ENCODE measurements at places on chromosomes 13 and 19. TPM values are rescaled to one million over a fixed set of nuclear protein-coding genes. Genes with fewer than 3 reads are reported as not detected.

Gene ADGRE1
- not detected for total RNA-seq

Gene MAN2B1
- total RNA-seq = 48.3 TPM

Gene LILRB1
- total RNA-seq = not detected

DNA sequence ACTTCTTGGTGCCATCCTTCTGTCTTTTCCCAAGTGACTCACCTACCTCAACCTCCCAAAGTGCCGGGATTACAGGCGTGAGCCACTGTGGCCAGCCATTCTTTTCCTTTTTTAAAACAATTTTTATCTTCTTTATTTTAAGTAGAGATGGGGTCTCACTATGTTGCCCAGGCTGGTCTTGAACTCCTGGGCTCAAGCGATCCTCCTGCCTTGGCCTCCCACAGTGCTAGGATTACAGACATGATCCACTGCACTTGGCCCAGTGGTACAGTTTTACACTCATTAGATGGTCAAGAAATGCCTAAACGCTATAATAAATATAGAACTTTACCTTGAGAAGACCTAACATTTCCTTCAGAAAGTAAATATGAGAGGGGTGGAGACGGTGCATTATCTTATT is 24.5 kb downstream of the GP6 start:
- H3K27me3 ChIP-seq = no peaks in the 10 kb centered on the region
- no peak overlapping the region for H3K4me3 ChIP-seq
- DNase-seq = no peak
- no peaks in the 10 kb centered on the region for H3K4me1 ChIP-seq

DNA sequence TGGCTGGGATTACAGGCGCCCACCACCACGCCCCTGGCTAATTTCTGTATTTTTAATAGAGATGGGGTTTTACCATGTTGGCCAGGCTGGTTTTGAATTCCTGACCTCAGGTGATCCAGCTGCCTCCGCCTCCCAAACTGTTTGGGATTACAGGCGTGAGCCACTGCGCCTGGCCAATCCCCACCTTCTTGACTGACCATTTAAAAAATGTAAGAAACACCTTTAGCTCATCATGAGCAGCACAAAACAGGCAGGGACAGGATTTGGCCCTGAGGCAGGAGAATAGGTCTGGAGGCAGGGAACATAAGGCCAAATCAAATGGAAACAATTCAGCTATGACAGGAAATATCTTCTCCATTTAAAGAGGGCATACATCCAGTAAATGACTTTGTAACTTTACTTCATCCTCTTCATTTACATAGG is 1.4 kb upstream of the MPV17L2 start:
- peak overlapping the region; percentile 52 for H3K4me3 ChIP-seq
- H3K27me3 ChIP-seq = no peaks in the 10 kb centered on the region

Gene C19orf73
- total RNA-seq = 2.2 TPM

DNA sequence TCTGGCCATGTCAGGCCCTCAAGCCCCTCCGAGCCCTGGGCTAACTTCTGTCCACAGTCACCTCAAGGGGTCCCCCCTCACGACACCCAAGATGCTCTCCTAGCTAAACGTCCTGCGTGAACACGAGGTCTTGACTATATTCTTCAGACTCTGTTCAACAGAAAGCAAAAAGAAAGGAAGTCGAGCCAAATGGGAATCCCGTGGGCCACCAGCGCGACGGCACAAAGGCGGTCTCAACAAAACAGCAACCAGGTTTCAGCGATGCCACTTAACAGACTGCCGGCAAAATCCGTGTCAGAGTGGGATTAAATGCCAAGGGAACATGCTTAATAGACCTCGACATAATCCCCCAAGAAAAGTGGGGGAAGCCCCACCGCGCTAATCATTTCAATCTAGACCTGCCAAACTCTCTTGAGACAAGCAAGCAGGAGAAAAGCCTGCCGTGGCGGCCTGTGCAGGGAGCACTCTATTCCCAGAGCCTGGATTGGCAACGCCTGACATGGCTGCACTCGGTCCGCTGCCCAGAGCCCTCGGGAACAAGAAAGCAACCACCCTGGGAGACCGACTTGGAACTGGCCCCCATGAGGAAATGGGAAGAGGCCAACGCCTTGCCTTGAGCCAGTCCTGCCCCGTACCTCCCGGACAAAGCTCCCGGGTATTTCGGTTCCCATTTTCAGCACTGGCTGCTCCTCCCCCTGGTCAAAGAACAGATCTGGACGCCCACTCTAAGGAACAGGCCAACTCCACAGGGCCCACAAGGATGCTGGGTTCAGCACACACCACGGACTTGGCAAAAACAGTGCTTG is 16.0 kb downstream of the ZC3H4 start:
- no peak for DNase-seq
- no peaks in the 10 kb centered on the region for H3K27me3 ChIP-seq
- H3K27ac ChIP-seq = peak overlapping the region; percentile 66
- no peak overlapping the region for H3K4me3 ChIP-seq
- H3K36me3 ChIP-seq = no peaks in the 10 kb centered on the region

DNA sequence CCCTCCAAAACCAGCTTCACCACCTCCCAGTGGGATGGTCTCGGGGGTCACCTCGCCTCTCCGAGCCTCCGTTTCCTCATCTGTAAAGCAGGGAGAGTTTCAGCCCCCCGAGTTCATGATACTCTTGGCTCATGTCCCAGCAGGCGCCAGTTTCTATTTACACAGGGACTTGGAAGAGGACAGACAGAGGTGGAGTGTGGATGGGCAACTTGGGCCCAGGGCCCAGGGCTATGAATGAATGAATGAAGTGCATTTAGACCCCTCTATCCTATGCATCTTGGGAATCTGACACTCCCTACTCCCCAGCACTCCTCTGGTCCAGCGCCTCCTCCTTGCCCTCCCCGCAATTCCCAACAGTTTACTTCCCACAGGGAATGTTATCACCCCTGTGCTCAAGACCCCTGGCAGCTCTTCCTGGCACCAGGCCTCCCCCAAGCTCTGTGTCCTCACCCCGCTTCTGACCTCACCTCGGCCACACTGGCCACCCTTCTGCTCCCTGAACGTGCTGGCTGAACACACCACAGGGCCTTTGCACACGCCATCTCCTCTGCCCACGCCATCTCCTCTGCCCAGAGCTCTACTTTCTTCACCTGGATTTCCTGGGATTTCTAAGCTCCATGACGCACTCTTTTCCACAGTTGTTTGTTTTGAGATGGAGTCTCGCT is 4.9 kb upstream of the C2CD4C start:
- no peak for DNase-seq
- peaks cover 4% of the 10 kb centered on the region for H3K27me3 ChIP-seq
- H3K4me3 ChIP-seq = no peak overlapping the region
- H3K4me1 ChIP-seq = peaks cover 8% of the 10 kb centered on the region
- H3K36me3 ChIP-seq = no peaks in the 10 kb centered on the region

DNA sequence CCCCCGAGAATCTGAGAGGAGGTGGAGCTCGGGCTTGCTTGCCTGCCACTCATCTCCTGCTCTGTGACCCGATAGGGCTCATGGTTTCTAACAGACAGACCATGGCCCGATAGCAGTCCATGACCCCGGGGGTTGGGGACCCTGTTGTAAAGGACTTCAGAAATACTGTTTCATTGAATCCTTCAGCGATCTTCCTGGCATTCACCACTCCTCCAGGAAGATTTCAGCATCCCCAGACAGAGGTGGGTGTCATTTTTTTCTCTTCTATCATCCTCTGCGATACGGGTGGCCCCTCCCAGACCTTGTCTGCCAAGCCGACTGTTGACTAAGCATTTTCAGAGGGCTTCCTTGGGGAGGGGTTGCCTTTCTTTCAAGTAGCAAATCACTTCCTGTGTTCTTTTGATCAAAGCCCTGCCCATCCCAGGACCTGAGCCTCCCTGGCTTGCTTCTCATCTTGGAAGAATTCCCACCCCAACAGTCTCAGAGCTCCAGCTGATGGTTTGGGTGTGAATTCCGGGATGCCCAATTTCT is 1.7 kb downstream of the MYO1F start:
- H3K27ac ChIP-seq = no peak overlapping the region
- H3K27me3 ChIP-seq = peaks cover 7% of the 10 kb centered on the region
- no peak overlapping the region for H3K4me3 ChIP-seq
- no peaks in the 10 kb centered on the region for H3K36me3 ChIP-seq
- DNase-seq = no peak

DNA sequence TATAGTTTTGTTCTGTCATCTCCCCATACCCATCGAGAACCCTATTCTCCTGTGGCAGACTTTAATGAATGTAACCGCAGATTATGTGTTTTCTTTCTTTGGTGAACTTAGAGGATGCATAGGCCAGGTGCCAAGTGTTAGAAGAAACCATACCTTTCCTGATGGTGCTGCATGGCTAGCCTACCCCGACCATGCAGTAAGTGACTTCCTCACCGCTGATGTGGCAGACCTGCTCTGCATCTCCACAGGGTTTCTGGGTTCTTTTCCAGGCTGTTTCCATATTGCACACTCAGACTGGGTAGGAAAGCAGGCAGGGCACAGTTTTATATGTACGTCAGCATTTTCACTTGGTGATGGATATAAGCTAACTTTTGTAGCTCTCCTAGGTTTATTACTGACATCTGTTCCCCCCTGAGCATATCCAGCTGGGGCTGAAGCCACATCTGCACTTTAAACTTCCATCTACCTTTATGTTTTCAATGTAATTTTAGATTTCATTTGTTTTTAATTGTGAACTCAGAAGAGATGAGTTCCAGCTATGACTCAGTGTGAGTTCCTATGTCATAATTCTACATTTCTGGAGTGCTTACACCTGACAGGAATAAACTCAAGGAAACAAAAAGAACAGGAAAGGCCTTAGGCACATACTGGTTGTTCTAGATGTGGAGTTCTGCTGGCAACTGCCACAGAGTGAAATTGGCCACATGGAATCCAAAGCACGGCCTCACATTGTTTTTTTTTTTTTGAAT is 42.3 kb downstream of the LRCH1 start:
- H3K27ac ChIP-seq = no peak overlapping the region
- H3K4me1 ChIP-seq = peaks cover 8% of the 10 kb centered on the region
- no peaks in the 10 kb centered on the region for H3K27me3 ChIP-seq
- no peak for DNase-seq

Gene ARHGEF18
- 32.2 TPM for total RNA-seq

All from HCT116 (cell line).